ENCODE measurements at places on chromosomes 2 and 18.

- no peak for DNase-seq
Measured at GRCh38 chr2:28094739-28095138, 204.2 kb downstream of the BABAM2 start.

GRCh38 chr2:144358979-144359541, 160.9 kb downstream of the ZEB2 start:
- no peak for DNase-seq

DNA sequence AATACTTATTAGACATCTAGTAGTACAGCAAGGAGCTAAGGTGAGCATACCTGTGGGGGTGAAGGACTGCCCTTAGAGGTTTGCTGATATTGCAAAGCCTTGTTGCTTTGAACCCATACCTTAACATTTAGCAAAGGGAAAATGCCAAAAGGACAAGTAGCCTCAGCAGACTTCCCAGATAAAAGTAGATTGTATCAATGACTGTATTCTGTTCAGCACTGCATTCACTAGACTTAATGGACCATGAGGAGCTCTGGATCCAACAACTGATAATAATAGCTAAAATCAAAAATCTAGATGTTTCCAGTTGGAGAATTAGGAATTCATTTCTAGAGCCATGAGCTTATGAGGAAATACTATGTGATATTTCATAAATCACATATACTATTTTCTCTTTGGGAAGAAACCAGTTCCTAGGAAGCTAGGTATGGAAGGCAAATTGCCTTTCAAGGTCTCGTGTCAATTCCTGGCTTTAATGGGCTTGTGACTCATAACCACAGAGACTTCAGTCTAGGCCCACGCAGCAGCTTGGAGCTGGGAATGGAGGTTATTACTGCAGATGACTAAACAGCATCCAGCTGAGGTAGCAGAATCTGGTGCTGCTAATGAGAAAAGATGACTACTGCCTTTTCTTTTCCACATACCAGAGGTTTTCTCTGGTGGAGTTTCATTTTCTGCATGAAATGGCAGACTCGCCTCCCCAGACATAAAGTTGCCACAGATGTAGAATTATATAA, 191.2 kb upstream of the NABP1 start:
- peak; percentile 92 for DNase-seq

GRCh38 chr18:47436871-47437270, 185.4 kb upstream of the SKOR2 start:
- no peak for DNase-seq

DNA sequence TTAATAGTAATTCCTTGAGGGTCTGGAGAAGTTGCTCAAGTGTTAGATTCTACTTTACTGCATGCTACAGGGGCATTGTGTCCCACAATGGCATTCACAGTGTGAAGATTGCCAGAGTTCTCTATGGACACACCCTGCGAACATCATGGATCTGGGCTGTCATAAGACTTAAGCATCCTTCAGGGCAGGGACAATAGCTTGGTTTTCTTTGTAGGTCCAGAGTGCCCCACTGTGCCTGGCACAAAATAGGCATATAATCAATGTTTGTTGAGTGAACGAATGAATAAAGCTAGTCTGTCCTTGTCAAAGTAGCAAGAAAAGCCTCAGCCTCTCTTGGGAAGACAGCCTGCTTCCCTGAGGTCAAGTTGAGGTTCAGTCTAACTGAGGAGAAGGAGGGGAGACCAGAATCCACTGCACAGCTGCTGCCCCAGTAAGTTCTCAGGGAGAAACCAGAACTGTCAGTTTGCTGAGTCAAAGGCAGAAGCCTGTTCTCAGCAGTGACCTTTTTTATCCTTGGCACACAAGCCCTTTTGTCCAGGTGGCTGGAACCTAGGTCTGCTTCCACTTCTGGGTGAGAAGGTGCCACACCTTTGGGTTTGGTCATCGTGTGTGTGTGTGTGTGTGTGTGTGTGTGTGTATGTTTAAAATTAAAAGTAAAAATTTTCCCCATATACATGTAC, 15.0 kb downstream of the INPP4A start:
- DNase-seq = no peak

DNA sequence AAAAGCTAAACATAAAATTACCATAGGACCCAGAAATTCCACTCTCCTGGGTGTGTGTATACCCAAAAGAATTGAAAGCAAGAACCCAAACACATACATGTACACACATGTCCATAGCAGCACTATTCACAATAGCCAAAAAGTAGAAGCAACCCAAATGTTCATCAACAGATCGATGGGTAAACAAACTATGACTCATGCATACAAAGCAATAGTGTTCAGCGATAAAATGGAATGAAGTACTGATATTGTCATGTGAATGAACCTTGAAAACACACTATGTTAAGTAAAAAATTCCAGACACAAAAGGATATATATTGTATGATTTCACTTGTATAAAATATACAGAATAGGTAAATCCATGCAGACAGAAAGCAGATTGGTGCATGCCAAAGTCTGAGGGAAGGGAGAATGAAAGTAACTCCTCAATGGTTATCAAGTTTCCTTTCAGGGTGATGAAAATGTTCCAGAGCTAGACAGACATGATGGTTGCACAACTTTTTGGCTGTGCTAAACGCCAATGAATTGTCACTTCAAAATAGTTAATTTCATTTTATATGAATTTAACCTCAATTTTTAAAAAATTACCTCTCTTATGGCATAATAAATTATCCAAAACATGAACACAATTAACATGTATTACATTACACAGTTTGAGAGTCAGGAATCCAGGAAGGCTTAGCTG, 35.5 kb downstream of the GKN2 start:
- no peak for DNase-seq

DNA sequence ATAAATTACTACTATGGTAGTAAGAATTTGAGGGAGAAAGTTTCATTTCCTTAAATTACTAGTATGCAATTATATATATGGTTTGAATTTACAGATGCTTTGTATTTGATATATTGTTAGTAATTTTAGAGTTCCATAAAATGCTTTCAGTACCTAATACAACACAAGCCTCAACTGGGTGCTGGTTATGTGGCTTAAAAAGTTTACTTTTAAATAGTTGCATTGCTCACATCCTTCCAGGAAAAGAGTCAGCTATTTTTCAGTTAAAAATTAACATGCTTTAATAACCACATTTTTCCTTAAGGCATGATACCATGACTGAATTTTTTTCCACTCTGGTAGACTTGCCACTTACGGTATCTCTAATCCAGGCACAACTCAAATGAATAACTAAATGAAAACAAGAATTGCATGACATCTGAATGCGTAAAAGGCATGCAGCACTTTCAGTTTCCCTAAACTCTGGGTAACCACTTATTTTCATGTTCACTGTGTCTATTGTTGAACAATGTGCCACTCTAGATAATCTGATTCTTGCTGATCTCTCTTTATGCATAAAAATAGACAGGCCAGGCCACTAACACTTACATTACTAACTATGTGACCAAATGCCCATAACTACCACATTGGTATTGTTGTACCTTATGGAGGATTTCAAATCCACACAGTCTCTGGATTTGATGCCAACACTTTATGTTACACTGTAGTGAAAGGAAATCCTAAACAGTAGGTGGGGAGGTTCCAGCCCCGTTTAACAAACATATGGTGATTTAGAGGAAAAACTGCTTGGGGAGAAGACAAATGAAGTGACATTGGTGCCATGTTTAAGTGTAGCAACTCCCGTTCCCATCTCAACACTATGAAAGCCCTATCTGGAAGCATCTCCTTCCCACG, 35.5 kb upstream of the SLC35F5 start:
- peak; percentile 24 for DNase-seq

GRCh38 chr2:32386739-32387138, 29.9 kb downstream of the BIRC6 start:
- DNase-seq = no peak

DNA sequence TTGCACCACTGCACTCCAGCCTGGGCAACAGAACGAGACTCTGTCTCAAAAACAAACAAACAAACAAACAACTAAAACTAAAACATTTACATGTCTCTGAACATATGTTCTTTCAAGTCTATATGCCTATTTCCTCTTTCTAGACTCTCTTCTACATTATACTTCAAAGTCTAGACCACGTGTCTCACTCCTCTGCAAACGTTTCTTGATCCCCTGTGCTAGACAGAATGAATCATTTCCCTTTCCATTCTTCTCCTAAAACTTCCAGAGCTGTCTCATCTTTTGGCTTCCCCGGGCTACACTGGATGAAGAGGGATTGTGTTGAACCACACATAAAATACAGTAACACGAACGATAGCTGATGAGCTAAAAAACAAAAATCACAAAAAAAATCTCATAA, 67.1 kb downstream of the BAZ2B start:
- no peak for DNase-seq

DNA sequence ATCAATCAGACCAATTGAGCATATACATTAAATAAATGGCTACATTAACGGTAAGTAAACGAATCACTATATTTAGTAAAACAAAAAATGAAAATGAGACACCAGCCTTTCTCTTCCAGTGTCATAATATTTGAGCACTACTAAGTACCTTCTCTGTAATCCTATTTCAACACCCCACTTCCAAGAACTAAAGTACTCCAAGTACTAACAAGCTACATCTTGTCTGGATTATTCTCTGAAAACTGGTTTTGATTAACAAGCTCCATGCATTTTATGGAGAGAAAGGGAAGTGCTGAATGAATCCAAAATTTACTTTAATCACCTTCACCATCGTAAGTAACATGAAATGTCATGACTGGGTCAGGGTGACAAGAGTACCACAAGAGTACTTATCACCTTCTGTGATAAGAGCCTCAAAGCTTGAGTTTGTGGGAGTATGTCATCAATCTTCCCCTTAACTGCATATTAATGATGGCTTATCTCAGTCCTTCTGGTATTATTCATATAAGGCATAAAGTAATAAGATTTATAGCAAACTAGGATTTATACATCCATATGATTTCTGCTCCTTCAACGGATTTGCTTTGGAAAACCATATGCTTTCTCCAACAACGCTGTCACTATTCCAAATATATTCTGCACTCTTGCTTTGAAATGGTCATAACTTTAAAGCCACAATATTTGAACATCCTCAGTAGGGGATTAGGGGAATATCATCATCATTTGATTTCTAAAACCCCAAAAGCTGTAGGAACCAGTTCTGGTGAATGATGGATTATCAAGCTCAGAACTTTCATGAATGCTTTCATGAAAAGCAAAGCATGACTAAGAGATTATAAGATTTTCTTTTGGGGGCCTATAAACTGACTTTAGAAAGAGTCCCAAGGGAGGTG, 127.0 kb downstream of the ANTXR1 start:
- DNase-seq = no peak

DNA sequence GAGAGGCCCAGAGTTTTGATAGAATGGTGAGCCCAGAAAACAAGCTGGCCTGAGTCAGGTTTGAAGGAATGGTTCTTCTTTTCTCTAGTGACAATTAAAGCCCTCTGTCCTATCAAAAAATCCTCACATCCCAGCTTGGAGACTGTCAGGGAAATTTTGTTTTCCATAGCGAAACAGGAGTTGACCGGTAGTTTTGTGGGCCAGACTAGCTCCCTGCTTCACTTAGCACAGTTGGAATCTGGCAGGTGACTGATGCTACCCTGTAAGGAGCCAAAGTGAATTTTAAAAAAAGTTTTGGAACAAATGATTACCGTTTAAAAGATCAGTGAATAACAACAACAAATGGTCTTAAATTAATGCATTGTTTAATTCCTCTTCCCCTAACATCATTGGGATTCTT, 6.7 kb downstream of the NAB1 start:
- DNase-seq = no peak

DNA sequence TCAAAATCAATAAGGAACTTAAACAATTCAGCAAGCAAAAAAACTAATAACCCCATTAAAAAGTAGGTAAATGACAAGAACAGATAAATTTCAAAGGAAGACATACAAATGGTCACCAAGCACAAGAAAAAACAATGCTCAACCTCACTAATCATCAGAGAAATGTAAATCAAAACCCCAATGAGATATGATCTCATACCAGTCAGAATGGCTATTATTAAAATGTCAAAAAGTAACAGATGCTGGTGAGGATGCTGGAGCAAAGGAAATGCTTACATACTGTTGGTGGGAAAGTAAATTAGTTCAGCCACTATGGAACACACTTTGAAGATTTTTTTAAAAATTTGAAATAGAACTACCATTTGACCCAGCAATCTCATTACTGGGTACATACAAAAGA, 538.0 kb downstream of the TMX3 start:
- no peak for DNase-seq

- no peak for DNase-seq
Measured at GRCh38 chr18:77210249-77210648, 39.4 kb upstream of the GALR1 start.

DNA sequence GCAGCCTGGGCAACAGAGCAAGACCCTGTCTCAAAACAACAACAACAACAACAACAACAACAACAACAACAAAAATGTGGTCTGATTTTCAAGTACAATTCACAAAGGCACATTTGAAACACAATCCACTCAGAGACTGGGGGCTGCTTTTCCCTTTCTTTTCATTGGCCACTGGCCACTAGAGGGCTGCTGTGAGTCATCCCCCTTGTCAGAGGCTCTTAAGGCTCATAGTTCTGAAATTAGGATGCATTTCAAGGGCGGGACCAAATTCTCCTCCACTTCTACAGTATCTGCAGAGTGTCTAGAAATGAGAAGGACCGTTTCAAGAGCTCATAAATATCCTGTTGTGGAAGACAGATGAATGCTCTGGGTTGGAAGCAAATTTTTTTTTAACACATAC, 285.4 kb downstream of the NRXN1 start:
- no peak for DNase-seq

GRCh38 chr2:231800493-231801091, 14.3 kb downstream of the COPS7B start:
- DNase-seq = peak; percentile 16

DNA sequence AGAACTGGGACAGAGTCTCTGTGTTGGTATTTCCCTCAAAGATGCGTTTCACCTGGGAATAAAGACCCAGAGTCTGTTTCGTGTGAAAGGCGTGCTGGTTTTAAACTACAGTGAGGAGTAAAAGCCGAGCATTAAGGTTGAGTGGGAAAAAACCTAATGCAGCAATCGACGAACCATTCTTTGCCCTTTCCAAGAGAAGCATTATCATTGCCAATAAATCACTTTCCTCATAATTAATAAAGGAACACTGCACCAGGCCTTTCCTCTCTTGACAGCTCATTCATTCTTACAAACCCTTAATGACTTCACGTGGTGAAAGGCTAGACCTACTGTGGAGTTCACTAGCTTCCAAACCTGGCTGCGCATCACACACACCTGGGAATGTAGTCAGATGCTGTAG, 896 bp upstream of the SLC8A1 start:
- no peak for DNase-seq

GRCh38 chr2:167843217-167843616, 404.2 kb downstream of the STK39 start:
- no peak for DNase-seq

- no peak for DNase-seq
Measured at GRCh38 chr2:6967301-6967700, 50.1 kb downstream of the RNF144A start.

GRCh38 chr2:219784178-219784577, 156.7 kb downstream of the SLC4A3 start:
- DNase-seq = no peak

- no peak for DNase-seq
Measured at GRCh38 chr2:16890081-16890480, 224.4 kb upstream of the CYRIA start.

- no peak for DNase-seq
Measured at GRCh38 chr2:231159306-231159705, 34.5 kb upstream of the HTR2B start.

GRCh38 chr2:240557808-240558207, at the start of gene ANKMY1:
ANKMY1 (minus strand) TSS chr2:240557988; CDS start chr2:240557335, 653 bp downstream.
- peak; percentile 49 for DNase-seq

- DNase-seq = no peak
Measured at GRCh38 chr2:177808984-177809809, 263.4 kb downstream of the PDE11A start.
